ENCODE measurements at places on chromosomes 12 and 14.

- DNase-seq = no peak
Observed at GRCh38 chr14:77882098-77882497, 82.2 kb downstream of the ADCK1 start.

GRCh38 chr12:48875944-48876515 lies 10.4 kb upstream of the RND1 start:
- DNase-seq = no peak

- DNase-seq = no peak
Observed at GRCh38 chr12:15179672-15180071, 41.5 kb downstream of the RERG start.

- DNase-seq = no peak
Observed at GRCh38 chr12:123512838-123513665, 20.5 kb downstream of the RILPL1 start.

DNA sequence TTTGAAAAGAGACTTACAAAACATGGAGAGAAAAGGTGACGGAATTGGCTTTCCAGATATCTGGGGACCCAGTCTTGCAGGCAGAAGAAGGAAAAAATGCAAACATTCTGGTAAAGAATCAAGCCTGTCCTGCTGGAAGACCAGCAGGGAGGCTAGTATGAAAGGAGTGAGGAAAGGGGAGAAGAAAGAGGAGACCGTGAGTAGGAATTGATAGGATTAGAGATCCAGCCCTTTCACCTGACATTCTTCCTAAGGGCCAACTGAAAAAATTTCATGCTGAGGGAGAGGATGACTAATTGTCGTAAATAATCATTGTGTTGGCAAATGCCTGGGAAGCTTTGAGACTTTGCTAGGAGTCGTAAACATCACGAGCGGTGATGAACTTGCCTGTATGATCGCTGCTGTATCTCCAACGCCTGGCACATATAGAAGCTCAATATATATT lies 12.1 kb downstream of the BHLHE41 start:
- no peak for DNase-seq
